GM03348 (cell line): ENCODE measurements at places on chromosomes 3 and 15.
A peak's percentile ranks its signal among the peaks of the same experiment; 100 is the strongest.

DNA sequence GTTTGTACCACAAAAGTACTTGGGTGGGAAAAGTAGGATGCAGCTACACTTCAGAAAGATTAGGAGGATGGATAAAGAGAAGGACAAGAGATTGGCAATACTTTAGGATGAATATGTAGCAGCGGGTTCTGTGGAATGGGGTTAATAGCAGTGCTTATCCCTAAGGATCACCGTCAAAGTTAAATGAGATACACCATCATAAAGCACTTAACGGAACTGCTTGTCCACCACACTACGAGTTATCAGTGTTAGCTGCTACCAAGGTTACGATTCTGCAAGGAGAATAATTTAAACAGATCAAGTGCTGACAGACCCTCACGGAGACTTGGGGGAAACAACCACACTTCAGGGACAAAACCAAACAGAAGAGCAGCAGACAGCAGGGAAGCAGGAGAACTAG lies 963 bp downstream of the SHQ1 start:
- no peak for DNase-seq

DNA sequence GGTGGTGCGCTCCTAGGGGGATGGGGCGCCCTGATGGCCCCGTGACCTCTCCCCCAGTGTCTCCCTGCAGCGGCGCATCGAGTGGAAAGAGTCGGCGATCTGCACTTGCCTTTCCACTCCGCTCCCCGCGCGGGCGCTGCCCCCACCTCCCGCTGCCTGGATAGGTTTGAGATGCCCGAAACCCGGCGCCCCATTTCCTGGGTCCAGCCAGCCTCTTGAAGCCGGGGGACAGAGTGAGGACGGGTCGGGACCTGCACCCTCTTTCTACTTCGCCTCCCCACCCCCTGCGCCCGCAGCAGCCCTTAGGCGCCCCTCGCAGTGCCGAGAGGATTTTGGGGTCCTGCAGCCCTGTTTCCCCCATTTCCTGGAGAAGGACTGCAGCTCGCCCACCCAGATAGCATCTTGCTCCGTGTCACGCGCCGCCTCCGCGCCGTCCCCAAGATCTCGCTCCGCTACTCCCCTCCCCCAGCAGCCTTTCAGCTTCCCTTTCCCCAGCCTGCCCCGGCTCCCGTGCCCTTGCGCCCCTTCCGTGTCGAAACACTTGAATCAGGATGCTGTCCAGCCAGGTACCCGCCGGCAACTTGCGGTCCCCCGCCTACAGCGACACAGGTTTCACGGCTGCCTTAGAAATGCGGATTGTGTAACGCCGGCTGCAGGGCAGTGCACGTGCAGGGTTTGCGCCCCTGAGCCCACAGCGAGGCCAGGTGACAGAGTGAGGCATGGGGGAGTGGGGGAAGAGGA lies 519 bp downstream of the ABHD6 start:
- peak; percentile 78 for DNase-seq

DNA sequence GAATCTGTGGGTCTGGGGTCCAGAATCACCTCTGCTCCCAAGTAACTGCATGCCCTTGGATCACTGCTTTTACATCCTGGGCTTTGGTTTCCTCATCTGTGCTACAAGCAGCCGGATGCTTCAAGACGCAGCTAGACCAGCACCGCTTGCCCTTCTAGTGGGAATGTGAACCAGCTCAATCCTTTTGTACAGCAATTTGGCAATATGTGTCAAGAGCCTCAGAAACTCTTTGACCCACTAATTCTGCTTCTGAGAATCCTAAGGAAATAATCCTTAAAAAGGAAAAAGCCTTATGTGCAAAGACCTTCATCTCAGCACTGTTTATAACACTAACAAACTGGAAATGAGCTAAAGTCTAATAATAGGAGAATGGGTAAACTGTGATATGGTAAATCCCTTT lies 48.7 kb downstream of the ADCY5 start:
- DNase-seq = no peak

DNA sequence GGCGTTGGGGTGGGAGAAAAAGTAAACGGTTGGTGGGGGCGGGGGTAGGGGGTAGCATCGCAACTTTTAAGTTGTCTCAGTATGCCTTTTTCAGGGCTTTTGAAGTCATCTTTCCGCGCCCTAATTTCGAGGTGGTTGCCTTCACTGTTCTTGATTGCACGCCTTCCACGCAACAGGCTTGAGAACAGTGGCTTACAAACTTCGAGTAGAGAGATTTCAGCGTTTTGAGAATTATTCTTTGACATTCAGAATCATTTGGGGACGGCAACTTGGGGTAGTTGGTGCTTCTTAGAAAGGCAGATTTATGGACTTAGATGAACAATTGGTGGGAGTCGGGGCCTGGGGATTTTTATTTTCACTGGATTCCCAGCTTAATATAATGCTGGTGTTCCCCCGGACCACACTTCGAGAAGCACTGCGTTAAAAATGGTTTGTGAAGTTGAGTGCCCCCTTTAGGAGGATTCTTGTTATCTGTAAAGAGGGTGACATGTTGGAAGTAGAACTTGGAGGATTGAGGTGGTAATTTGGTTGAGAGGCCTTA lies 880 bp downstream of the PPP4R2 start:
- peak; percentile 51 for DNase-seq

DNA sequence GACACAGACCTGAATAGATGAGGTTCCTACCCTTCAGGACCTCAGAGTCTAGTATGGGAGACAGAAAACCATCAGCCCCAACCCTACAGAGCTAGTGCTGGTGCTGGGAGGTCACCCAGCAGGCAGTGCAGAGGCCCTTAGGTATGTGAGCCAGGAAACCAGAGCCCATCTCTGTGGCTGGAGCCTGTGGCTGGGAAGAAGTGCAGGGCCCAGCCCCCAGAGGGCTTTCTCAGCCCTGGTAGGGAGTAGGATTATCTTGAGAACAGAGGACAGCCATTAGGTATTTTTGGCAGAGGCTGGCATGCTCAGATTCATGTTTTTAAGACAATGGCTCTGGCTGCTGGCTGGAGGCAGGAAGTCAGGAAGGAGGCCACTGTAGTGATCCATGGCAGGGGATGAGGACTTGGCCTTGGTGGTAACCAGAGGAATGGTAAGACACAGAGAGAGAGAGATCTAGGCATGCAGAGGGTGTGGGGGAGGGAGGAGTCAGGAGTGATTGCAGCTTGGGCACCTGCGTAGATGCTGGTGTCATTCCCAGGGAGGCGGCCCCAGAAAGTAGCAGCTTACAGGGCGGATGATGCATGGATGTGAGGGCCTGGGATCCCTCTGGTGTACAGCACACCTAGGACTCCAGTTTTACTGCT lies 220.9 kb upstream of the EIF1B start:
- DNase-seq = no peak

- peak; percentile 16 for DNase-seq
Measured at GRCh38 chr15:36358523-36358922, 220.9 kb upstream of the CDIN1 start.

- DNase-seq = no peak
Measured at GRCh38 chr3:176916777-176917176, 280.5 kb downstream of the TBL1XR1 start.

GRCh38 chr15:89125088-89125826 lies 37.0 kb downstream of the ABHD2 start:
- DNase-seq = no peak

- DNase-seq = no peak
Measured at GRCh38 chr3:108136561-108137459, 46.0 kb upstream of the CD47 start.

- DNase-seq = no peak
Measured at GRCh38 chr15:71116366-71116765, 1.1 kb downstream of the THSD4 start.

DNA sequence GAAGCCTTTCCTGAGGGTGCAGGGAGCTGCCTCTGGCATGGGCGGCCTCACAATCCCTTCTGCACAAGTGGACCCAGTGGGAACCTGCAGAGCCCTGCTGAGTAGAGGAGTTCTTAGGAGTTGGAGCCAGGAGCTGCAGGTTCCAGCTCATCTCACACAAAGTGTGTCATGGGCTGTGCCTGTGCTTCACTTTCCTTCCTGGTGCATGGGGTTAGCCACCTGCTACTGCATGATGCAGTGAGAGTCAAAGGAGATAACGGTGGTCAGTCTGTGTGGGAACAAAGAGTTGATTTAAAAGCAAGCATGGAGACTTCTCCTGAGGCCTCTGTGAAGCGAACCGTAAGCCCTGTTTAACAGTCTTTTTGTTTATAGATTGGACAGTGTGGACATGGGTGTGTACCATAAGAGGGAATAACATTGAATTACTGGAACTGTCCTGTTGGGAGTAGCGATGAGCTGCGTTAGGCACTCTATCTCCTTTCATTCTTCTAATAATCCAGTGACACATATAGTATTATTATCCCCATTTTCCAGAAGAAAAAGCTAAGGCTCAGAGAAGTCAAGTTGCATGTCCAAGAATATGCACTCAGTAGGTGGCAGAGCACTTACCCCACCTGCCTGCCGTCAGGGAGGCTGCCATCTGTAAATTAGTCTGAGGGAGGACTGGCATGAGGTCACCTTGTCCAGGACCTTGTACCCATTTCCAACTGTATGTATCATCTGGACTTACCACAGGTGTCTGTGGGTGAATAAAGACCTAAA lies 68.7 kb upstream of the PRR23C start:
- DNase-seq = no peak

DNA sequence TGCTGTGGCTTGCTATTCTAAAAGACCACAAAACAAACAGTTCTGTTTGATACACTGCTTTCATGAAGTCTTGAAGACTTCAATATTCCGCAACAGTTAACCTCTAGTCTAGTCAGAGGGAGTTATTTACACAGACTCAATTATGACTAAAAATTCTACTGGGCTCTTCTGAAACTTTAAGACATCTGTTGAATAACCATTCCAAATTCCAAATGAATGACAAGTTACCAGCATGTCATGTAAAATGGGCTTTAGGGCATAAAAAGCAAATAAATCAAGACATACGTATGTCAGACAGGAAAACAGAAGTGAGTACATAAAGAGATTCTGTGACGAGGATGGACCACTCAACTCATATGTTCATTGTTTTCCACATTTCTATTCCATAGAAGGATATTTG lies 93.9 kb downstream of the PLOD2 start:
- peak; percentile 9 for DNase-seq

DNA sequence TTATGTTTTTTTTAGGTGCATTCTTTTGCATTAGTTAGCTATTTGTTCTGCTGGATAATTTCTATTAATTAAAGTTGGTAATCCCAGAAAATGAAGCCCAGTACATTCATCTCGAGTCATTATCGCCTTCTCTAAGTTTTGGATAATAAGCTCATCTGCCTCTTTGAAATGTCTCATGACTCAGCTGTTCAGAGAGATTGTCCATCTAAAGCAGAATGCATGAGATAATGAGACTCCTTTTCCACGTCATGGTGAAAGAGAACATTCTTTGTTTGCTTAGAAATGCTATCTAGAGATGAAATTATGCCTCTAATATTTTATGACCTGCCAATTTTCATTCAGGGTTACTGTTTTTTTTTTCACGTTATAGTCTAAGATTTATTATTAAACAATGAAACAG lies 374.7 kb upstream of the GOLIM4 start:
- no peak for DNase-seq

DNA sequence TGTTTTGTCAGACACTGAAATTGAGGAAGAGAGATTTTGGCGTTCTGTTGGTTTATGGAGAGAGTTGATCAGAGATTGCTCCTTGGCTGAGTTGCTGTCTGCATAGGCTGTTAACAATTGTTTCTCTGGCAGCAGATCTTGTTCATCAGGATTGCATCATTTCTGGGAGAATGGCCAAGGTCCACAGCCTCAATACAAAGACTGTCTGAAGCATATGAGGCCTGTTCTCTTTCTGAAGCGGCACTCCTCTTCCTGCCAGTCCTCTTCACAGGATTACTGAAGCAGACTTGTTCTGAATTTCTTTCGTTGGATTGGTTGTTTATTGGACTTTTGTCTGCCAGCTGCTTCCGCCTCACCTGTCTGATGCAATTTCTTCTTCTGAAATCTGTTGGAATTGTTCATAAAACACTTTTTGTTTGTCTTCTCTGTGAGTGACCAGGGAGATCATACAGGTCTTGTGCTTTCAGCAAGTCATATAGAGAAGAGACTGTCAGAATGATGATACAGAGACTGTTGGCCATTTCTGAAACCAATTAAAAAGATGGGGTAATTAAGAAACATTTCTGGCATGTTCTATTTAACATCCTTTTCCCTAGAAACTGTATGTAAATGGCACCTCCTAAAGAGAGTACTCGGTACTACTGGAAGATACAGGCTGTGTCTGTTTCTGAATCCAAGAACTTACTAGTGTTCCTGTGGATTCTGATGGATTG lies 25.5 kb downstream of the SETD5 start:
- peak; percentile 81 for DNase-seq

DNA sequence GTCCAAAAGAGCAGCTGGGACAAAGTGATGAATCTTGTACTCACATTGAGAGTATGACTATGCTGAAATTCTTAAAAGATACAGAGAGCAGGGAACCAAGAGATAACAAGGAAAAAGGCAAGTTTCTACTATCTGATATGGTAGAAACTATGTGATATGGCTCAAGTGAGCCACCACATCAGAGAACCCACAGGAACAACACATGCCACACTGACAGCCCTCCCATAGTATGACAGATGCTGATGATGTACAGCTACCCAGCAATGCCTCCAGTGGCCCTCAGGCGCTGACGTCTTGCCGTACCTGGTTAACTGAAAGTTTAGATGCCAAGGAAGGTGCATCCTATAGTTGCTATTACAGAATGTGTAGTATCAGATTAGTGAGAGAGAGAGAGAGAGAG lies 42.4 kb downstream of the CHAC1 start:
- DNase-seq = no peak

DNA sequence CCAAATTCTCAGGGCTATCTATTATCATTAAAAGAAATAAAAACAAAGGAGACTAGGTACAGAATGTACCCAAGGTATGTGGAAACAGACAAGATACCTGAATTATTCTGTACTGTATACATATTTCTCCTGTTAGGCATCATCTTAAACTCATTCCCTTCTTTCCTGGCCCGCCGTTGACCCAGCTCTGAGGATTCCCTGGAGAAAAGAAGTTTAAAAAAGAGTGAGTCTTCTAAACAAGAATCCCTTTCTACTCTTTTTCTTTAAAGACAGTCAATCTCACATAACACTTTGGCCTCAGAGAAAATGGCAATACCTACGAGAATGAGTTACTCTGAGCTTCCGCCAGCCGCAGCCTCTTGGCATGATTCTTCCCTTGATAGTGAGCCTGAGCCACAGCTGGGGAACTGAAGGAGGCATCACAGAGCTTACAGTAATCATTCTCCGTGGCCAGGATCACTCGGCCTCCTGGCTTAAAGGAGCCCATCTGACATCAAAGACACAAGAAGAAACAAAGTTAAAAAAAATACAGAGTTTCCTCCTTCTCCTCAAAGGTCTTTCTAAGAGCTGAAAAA lies 44.2 kb downstream of the ZMAT3 start:
- no peak for DNase-seq

DNA sequence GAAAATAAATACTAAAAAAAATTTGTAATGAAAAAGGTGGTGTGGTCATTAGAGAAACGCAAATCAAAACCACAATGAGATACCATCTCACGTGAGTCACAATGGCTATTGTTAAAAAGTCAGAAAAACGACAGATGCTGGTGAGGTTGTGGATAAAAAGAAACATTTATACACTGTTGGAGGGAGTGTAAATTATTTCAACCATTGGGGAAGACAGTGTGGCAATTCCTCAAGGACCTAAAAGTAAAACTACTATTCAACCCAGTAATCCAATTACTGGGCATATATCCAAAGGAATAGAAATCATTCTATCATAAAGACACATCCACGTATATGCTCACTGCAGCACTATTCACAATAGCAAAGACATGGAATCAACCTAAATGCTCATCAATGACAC lies 120.3 kb downstream of the MYO9A start:
- DNase-seq = no peak
